ENCODE measurements at places on chromosomes 11 and 22. TPM values are rescaled to one million over a fixed set of nuclear protein-coding genes. Genes with fewer than 3 reads are reported as not detected.

DNA sequence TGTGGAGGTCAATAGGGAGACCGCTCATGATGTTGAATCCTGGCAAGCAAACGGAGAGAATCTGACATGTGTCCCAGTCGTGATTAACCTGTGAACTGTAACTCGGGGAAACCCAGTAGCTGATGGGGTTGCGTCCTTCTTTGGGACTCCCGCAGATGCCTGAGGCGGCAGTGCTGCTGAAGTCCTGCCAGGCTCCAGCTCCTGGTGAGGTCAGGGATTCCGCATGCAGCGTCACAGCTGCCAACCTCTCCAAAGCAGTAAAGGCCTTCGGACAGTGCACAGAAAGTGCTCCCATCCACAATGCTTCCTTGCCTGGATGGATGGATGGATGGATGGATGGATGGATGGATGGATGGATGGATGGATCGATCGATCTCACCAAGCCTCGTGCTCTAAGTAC lies 13.5 kb downstream of the KCNQ1 start:
- H3K27ac ChIP-seq = no peak overlapping the region
- no peak overlapping the region for H3K4me3 ChIP-seq
- no peak for DNase-seq
- H3K4me1 ChIP-seq = peaks cover 20% of the 10 kb centered on the region

DNA sequence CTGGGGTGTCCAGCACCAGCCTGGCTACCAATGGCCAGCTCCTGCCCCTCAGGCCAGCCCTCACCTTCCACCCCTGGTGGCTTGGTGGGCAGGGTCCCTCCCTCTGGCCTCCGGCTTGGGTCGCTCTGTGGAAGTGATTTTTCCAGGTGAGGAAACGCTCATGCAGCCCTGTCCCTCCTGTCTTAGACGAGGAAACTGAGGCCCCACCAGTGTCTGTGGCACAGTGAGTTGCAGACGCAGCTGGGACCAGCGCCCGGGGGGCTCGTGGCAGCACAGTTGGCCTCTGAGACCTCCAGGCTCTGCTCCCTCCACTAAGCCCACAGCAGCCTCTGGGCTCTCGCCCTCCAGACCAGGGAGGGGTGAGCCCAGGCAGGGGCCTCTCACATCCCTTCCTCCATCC lies 6.2 kb downstream of the B3GAT1 start:
- DNase-seq = no peak
- no peaks in the 10 kb centered on the region for H3K4me1 ChIP-seq
- no peak overlapping the region for H3K4me3 ChIP-seq
- peaks cover 36% of the 10 kb centered on the region for H3K27me3 ChIP-seq

DNA sequence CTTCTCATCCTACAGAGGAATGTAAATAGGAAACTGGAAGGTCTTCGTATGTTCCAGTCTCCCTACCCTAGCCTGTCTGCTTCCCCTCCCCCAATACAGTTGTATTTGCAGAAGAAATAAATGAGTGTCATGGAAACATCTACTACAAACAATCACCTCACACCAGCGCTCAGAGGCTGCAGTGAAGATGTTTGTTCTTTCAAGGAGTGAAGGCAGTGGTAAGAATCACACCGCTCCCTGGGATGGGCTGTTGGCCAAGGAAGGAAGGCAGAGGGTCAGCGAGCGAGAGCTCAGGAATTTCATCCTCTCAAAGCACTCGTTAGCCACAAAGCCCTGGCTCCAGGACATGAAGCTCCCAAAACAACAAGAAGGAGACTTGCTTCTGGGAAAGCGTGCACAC lies 1.1 kb upstream of the IGSF9B start:
- H3K27ac ChIP-seq = no peak overlapping the region
- no peaks in the 10 kb centered on the region for H3K36me3 ChIP-seq
- peaks cover 3% of the 10 kb centered on the region for H3K4me1 ChIP-seq
- no peak for DNase-seq
- peaks cover 75% of the 10 kb centered on the region for H3K27me3 ChIP-seq
- H3K4me3 ChIP-seq = no peak overlapping the region

DNA sequence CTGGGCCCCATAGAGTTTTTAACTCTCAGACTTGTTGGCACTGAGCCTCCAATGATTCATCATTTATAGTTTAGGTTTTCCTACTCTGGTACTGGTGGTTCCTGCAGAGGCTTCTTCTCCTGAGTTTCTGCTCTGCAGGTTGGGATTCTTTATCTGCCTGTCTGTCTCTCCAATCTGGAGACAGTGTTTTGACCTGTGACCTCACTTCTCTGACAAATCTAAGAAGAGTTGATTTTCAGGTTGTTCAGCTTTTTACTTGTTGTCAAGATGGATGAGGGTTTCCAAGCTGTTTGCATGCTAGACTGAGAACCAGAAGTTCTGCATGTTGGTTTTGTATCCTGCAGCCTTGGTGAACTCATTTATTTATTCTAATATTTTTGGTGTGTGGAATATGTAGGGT lies 63.9 kb downstream of the JAM3 start:
- no peak overlapping the region for H3K27ac ChIP-seq
- H3K27me3 ChIP-seq = no peaks in the 10 kb centered on the region
- no peaks in the 10 kb centered on the region for H3K4me1 ChIP-seq
- no peak overlapping the region for H3K4me3 ChIP-seq
- no peaks in the 10 kb centered on the region for H3K36me3 ChIP-seq
- DNase-seq = peak; percentile 23

DNA sequence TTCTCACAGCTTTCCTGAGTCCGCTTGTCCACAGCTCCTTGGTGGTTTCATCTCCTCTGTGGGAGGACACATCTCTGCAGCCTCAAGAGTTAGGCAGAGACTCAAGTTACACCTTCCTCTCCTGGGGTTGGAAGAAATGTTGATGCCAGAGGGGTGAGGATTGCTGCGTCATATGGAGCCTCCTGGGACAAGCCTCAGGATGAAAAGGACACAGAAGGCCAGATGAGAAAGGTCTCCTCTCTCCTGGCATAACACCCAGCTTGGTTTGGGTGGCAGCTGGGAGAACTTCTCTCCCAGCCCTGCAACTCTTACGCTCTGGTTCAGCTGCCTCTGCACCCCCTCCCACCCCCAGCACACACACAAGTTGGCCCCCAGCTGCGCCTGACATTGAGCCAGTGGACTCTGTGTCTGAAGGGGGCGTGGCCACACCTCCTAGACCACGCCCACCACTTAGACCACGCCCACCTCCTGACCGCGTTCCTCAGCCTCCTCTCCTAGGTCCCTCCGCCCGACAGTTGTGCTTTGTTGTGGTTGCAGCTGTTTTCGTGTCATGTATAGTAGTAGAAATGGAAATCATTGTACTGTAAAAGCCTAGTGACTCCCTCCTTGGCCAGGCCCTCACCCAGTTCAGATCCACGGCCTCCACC lies 11.7 kb downstream of the RASD2 start:
- H3K4me1 ChIP-seq = no peaks in the 10 kb centered on the region
- peak; percentile 48 for DNase-seq
- no peak overlapping the region for H3K27ac ChIP-seq
- no peaks in the 10 kb centered on the region for H3K27me3 ChIP-seq
- H3K4me3 ChIP-seq = no peak overlapping the region
- H3K36me3 ChIP-seq = no peaks in the 10 kb centered on the region

DNA sequence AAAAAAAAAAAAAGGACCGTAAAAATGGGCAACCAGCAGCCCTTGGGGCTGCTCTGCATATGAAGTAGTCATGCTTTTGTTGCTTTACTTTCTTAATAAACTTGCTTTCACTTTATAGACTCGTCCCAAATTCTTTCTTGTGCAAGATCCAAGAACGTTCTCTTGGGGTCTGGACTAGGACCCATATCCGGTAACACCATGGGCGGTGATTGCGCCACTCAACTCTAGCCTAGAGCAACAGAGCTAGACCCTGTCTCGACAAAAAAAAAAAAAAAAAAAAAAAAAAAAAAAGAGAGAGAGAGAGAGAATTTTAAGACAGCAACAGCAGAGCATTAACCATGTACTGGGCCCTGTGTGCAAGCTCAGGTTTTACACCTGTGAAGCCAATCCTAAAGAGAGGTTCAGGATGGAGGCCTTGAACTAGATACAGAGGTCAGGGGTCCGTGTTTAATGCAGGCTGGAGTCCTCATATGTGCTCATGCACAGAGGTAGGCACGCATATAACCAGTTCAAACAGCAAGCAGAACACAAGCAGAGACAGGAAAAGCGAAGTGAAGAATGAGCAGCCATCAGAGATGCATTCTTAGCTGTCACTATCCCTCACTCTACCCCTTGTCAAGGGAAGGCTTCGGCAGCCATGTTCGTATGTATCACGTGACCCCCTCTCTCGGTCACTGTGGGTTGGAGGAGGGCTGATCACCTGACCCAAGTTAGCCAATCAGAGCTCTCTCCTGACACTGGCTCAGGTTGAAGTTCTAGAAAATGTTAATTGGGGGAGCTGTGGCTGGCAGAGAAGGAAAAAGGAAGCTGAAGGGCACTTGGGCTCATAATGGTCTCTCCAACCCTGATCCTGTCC lies 16.7 kb upstream of the SYT12 start:
- H3K27ac ChIP-seq = no peak overlapping the region
- H3K36me3 ChIP-seq = no peaks in the 10 kb centered on the region
- no peak overlapping the region for H3K4me3 ChIP-seq
- no peaks in the 10 kb centered on the region for H3K27me3 ChIP-seq
- no peaks in the 10 kb centered on the region for H3K4me1 ChIP-seq

DNA sequence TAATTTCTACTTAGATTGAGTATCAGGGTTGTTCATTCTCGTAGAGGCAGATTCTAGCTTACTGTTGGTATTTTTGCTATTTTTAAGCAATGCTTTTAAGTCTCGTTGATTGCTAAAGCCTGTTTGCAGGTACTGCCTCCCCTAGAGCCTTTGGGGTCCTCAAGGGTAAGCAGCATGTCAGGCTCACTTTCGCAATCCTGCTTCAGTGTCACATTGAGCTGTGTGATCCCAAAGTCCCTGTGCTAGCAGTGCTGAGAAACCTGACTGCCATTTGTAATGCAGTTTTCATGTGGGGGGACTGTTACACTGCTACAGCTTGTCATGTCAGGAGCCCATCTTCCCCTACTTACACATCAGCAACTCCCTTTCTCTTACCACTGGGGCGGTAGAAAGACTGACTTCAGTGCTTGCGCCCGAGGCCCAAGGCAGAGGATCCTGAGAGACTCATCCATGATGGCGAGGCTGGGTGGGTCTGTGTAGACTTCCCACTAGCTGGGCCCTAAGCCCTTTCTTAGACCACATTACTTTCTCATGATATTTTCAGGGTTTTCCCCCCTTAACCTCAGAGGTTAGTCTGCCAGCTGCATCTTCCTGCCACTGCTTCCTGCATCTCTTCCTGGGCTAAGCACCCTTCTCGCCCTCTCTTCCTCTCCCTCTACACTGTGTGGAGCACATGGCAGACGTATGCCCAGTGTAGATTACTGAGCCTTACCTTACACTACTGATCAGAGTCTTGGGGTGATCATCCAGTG lies 40.8 kb upstream of the ST14 start:
- no peak overlapping the region for H3K27ac ChIP-seq
- no peaks in the 10 kb centered on the region for H3K27me3 ChIP-seq
- DNase-seq = no peak
- no peaks in the 10 kb centered on the region for H3K36me3 ChIP-seq
- H3K4me3 ChIP-seq = no peak overlapping the region
- H3K4me1 ChIP-seq = peaks cover 3% of the 10 kb centered on the region

- no peaks in the 10 kb centered on the region for H3K27me3 ChIP-seq
- DNase-seq = peak; percentile 88
- peaks cover 19% of the 10 kb centered on the region for H3K4me1 ChIP-seq
- no peaks in the 10 kb centered on the region for H3K36me3 ChIP-seq
These were observed at the start of gene PARVA for GRCh38 chr11:12377106-12377823. Gene PARVA (plus strand): TSS chr11:12377571. CDS start chr11:12377648, 77 bp downstream.

- H3K4me1 ChIP-seq = no peaks in the 10 kb centered on the region
- no peaks in the 10 kb centered on the region for H3K36me3 ChIP-seq
- H3K4me3 ChIP-seq = no peak overlapping the region
- no peak for DNase-seq
These were observed 572.4 kb downstream of the CNTN5 start for GRCh38 chr11:99593197-99593596.

- H3K36me3 ChIP-seq = no peaks in the 10 kb centered on the region
- no peak for DNase-seq
- H3K27ac ChIP-seq = no peak overlapping the region
- H3K27me3 ChIP-seq = no peaks in the 10 kb centered on the region
These were observed 35.3 kb upstream of the CLMP start for GRCh38 chr11:123230346-123230745.

DNA sequence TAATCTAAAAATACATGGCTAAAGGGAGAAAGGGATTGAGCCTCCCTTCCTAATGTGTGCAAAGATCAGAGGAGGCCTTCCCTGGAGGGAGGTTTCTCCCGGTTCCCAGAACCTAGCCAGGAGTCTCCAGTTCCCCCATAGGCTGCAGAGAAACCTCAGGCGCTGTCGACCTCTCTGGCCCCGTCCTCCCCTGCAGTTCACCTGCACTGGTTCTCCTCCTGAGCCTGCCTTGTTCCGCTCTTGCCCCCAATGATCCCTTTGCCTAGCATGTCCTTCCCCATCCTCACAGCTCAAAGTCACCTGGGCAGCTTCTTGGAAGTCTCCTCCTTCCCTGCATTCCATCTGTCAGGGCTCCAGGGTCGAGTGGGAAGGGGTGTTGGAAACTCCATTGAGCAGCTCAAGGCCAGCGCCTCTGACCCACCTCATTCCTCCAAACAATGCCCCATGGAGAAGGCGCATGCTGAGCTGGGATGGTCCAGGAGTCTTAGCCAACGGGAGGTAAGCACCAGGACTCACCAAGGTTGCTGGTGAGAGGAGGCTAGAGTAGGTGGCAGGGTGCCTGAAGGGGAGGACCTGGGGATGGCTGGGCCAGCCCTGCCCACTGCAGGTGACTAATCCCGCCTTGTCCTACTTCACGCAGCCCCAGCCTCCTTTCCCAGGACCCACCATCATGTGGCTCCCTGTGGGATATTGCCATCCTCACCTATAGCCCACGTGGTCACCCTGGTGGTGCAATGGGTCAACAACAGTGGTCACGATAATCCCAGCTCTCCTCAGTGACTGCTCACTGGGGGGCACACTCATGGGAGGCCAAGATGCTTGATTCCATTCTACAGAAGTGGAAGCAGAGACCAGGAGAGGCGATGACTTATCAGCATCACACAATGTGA lies 15.4 kb downstream of the RSPH14 start:
- no peaks in the 10 kb centered on the region for H3K27me3 ChIP-seq
- H3K4me1 ChIP-seq = no peaks in the 10 kb centered on the region
- H3K4me3 ChIP-seq = no peak overlapping the region
- H3K36me3 ChIP-seq = no peaks in the 10 kb centered on the region
- no peak for DNase-seq
- H3K27ac ChIP-seq = no peak overlapping the region

DNA sequence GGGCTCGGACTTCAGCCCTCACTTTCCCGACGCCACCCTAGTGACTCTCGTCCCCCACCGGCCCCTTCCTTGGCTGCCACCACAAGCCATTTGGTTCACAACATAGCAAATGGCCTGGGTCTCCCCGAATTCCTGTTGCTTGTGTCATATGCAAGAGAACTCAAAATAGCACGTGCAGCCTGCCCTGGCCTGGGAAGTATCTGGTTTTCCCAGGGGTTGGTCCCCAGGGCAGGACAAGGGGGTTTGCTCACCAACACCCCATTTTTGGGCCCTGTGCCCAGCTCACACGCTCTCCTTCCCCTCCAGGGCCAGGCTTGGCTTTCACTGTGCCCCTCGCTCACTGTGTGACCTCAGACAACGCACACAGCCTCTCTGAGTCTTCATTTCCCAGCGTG lies 12.8 kb upstream of the TPCN2 start:
- no peak for DNase-seq
- H3K4me3 ChIP-seq = no peak overlapping the region
- no peak overlapping the region for H3K27ac ChIP-seq
- H3K27me3 ChIP-seq = no peaks in the 10 kb centered on the region
- no peaks in the 10 kb centered on the region for H3K36me3 ChIP-seq

Gene OR2AT4
- not detected for total RNA-seq

Gene TCN1
- 54.1 TPM for total RNA-seq

Gene KRTAP5-10
- total RNA-seq = not detected

Gene OR2AG1
- not detected for total RNA-seq

Gene MS4A6E
- not detected for total RNA-seq

Gene SCGB1D2
- total RNA-seq = not detected

Measured in hepatocyte (in vitro differentiated cells).